NCI-H226 (cell line): ENCODE measurements at places on chromosomes 7 and 10.

DNA sequence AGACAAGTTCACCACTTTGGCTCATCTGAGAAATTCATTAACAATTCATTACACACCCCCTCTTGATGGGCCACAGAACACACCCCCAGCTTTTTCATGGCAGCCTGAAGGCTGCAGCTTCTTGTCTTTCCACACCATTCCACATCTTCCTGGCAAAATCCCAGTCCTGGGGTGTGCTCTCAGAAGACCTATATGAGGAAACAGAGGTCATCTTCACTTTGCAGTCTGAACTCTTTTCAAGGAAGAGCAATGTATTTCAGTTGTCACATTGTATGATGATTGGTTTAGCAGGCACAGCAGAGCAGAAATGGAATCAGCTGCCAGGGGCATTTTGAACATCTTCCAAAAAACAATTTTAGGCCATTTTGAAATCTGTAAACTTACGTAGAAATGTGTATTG, 7.8 kb upstream of the LRRC27 start:
- no peak for DNase-seq

DNA sequence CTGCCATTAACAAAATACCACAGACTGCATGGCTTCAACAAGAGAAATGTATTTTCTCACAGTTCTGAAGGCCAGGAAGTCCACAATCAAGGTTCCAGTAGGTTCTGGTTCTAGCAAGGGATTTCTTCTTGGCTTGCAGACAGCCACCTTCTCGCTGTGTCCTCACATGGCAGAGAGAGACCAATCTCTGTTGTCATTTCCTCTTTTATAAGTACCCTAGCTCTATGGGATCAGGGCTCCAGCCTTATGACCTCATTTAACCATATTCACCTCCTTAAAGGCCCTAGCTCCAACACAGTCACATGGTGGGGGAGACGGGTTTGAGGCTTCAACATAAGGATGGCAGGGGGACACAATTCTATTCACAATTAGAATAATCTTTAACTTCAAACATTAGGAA, 23.6 kb downstream of the ABI1 start:
- DNase-seq, result no peak

- peak; percentile 32 for DNase-seq
These were observed 47.2 kb downstream of the APBB1IP start for GRCh38 chr10:26485150-26485941.

DNA sequence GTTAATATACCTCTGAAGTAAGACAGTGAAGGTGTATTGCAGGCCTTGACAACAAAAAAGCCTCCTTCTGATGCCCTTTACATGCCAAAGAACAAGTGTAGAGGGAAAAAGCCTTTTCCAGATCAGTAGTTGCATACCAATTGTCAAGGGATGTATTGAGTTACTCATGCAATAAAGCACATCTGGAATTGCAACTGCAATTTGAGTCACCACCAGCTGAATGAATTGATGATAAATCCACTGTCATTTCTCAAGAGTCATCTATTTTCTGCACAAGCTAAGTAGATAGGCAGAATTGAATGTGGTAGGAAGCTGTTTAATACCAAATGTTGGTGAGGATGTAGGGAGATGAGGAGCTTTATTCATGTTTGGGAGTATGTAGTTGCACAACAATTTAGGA, 325.9 kb upstream of the SMIM30 start:
- no peak for DNase-seq

DNA sequence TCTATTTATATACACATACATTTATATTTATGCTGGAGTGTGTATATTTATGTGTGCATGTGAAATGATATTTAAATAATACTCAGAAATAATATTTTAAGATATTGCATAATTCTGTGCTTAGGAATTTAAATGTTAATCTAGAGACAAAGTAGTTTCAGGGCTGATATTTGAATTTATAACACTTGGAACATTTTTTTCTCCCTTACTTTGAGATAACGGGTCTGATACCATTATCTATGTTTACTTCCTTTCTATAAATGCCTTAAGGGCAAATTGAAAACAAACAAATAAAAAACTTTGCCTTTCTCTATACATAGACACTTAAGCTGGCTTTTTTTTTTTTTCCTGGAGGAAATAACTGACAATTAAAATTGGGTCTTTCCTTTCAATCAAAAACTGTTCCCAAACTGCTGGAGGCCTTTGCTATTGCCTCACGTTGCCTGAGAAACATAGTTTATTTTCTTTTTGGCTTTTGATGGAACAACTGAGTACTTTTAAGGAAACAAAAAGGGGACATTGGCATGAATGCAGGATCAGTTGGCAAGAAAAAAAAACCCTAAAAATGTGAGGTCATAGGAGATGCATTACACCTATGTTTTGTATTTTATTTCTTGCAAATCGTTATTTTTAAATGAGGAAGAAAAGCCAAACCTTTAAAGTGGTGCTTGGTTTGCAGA, 98.7 kb downstream of the ITGA8 start:
- no peak for DNase-seq

- DNase-seq, result peak; percentile 12
These were observed 7.2 kb upstream of the MBL2 start for GRCh38 chr10:52779541-52780390.

GRCh38 chr10:33676606-33677339, 342.3 kb upstream of the NRP1 start:
- no peak for DNase-seq

DNA sequence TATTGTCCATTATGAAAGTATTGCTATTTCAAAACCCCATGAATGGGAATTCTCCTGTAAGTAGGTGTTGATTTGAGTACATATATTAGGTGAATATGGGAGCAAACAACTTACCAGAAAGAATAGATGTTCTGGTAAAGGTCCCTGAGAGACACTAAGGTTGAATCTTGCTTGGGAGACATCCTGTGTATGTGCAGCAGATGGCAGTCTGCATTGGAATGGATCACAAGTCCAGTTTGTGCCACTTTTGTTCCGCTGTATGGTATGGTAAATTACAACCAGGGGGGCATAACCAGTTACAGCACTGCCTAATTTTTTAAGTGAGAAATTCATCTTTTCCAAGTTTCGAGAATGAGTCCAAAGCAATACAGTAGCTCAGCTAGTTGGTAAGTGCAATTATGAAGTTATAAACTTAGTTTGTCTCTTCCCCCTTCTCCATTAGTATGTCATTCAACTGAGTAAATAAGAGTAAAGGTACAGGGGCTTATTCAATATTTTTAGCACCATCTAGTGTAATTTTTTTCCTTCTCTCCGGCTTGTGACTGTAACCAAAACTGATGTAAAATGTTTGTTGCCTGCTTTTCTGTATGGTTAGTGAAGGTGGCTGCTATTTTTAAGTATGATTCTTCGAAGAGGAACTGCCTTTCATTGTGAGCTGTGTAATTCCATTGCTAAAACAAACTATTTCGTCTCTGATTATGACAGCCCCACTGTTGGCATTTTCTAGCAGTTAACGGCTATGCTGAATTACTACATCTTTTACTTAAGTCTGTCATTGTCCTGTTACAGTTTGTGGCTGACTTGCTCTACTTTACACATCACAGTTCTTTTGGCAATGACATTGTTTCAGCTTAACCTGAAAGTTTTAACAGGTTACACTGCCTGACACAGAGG, 2.8 kb downstream of the MCU start:
- DNase-seq, result peak; percentile 22

GRCh38 chr7:131109759-131110296, 217.8 kb upstream of the MKLN1 start:
- peak; percentile 65 for DNase-seq

DNA sequence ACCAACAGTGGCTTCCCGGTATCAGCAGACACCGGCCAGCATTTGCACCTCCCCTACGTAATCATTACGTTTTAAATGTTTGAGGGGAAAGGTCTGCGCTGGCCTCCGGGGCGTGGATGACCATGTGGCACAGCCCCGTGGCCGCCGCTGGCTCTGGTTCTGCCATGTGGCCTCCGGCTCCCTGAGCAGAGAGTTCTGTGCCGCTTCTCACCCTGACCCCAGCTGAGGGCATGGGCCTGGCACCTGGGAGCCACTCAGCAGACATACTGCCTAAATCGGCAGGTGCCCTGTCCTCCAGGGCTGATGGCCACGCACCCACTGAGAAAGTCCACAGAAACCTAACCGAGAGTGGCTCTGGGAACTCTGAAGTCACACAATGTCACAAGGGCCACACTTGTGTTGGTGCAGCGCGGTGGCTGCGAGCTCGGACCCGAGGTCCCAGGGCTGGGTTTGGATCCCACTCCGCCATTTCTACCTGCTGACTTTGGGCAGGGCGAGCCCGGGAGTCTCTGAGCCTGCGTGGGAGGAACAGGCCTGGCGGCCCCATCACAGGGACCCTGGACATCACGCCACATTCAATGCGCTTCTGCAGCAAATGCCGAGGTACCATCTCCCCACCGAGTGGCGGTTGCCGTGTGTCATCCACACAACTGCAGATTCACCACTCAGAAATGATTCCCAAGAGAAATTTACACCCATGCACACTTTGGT, 25.3 kb downstream of the CFAP46 start:
- DNase-seq, result no peak

DNA sequence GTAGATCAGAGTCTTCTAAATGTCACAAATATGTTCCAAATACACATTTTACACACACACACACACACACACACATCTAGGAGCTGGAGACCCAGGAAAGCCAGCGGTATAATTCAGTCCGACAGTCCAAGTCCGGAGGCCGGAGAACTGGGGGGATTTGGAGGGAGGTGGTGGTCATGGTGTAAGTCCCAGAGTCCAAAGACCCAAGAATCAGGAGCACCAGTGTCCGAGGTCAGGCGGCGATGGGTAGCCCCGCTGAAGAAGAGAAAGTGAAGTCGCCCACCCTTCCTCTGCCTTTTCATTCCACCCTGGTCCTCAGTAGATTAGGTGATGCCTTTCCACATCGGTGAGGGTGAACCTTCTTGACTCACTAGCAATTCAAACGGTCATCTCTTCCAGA, 154.8 kb downstream of the CAMK1D start:
- no peak for DNase-seq

GRCh38 chr7:141949451-141949850, 2.7 kb upstream of the CLEC5A start:
- DNase-seq, result no peak

- DNase-seq, result no peak
These were observed 504.9 kb upstream of the MGMT start for GRCh38 chr10:128962182-128962581.

- DNase-seq, result peak; percentile 10
These were observed 207.4 kb downstream of the GPR158 start for GRCh38 chr10:25382029-25382810.
